ENCODE measurements at places on chromosomes 6 and 20.

- no peak for DNase-seq
Observed at GRCh38 chr20:23200413-23200812, 114.3 kb upstream of the CD93 start.

DNA sequence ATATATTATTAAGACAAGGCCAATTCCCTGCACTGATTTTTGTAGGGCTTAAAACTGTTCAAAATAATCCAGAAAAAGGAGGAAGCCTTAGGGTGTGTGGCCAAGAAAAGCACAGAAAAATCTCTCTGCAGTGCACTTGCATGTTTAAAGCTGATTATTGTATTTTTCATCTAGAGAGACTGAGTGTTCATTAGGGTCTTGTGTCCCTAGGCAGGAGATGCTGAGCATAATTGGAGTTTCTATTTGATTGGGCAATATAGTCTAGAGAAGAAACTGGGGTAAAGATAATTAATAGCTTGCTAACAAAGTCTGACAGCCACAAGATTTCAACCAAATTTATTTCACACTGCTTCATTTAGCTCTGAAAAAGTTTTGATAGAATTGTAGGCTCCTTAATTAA is 2.4 kb downstream of the FLRT3 start:
- no peak for DNase-seq

DNA sequence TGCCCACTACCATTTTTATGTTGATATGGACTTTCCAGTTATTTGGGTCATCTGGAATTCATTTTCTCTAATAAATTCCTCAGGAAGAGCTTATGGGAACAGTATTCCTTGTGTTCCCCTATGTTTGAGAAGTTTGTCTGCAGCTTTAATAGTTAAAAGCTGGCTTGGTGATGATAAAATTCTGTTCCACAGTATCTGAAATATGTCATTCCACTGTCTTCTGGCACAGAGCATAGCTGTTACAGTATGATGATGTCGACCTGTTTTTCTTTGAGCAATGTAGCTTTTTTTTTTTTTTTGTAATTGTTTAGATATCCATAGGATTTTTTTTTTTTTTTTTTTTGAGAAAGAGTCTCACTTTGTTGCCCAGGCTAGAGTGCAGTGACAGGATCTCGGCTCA is 43.2 kb downstream of the NCOA3 start:
- no peak for DNase-seq

GRCh38 chr6:44932651-44933091 is 395.5 kb upstream of the RUNX2 start:
- no peak for DNase-seq

GRCh38 chr6:169169375-169169774 is 84.3 kb downstream of the THBS2 start:
- no peak for DNase-seq

DNA sequence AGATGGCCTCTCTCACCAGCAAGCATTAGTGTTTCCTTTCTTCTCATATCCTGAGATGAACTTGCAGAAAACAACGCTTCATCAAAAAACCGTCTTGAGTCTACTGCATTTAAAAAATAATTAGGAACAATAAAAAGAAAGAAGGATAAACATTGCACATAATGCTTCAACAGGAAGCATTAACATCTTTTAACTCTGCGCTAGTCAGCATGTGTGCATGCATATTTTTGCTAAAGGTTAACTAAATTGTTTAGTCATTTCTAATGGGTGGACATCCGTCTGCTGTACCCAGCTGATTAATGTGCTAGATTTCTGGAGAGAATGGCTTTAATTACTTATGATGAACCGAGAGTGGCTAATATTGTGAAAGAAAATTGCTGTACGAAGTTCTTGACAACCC is 349.3 kb downstream of the SOX4 start:
- DNase-seq = no peak

DNA sequence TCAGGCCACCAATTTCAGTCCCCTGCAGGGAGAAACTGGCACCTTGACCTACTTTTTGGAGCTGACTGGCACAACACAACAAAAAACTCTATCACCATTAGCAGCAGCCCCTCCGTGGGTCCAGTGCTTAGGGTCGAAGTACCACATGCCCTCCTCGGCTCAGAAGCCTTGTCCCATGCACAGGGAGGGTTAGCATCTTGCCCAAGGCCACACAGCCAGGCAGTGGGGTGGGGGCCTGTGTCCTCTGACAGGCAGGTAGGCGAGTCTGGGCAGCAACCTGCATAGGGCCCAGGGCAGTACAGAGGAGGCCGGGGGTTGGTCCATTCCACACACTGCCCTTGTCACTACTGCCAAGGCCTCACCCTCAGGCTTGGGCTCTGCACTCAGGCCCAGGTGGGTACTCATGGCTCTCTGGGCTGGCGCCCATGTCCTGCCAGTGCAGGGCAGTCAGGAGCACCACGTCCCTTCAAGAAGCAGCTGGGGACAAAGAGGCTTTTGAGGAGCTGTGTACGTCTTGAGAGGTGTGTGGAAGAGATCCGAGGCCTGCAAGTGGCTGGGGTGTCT is 53.6 kb downstream of the PYGB start:
- no peak for DNase-seq

DNA sequence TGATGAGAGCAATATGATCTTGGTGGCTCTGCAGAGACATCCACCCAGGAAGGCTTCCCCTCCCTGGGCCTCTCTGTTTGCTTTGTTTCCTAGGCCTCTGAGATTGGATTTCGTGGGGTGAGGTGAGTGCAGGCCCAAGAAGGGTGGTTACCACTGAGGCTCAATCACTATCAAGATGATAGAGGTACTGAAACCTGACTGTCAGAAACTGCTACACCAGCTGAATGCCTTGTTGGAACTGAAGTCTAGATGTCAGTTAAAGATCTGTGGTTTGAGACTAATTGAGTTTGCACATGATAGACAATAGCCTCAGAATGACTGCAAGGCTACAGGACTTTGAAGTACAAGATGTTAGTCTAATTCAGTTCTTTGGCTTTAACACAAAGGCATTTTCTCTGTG is 15.2 kb downstream of the VNN1 start:
- no peak for DNase-seq

DNA sequence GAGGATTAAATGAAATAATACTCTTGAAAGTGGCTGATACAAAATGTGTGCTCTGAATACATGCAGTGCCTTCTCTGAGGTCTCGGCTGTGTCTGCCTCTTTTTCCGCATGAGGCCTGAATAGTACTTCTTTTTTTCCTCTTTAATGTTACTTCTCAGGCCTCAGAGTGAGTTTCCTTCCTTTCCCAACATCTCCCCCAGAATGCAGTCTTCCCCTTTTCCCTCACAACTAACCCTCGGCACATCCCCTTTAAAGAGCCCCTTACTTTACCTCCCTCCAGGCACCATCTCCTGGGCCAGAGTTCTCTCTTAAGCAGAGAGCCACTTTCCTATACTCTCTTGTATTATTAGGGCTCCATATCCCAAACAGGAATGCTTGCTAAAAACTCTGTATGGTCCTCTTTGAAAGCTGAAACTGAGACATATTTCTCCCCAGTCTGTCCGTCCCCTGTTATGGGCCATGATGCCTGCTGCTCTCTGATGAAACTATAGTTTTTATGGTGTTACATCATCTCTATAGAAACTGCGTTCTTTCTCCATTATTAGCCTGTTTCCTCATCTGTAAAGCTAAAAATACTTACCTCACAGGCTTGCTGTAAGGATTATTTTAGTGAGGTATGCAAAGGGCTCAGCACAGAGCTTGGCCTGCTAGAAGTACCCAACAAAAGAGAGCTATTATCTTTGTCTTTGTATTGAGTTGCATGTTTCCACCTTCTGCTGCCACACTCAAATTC is 2.3 kb downstream of the PLAGL2 start:
- DNase-seq = no peak

DNA sequence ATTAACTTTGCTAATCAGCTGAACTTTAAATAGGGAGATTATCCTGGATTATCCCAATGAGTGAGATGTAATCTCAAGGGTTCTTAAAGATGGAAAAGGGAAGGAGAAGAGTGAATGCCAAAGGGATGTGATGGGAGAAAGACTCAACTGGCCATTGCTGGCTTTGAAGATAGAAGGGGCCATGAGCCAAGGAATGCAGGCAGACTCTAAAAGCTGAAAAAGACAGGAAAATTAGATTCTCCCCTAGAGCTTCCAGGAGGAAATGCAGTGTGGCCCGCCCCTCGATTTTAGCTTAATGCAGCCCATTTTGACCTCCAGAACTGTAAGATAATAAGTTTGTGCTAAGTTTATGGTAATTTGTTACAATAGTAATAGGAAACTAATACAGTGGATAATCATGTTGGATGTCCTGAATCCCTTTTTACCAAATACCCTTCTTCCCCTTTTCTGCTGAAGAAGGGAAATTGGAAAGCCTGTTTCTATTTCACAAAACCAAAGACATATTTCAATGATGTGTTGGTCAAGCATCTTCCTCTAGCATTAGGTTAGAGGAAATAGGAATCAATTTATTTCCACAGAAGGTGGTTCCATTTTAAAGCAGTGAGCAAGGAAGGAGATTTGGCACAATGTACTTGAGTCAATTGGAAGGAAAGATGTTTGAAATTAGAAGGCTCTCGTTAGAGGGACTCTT is 3.3 kb upstream of the HDDC2 start:
- no peak for DNase-seq

DNA sequence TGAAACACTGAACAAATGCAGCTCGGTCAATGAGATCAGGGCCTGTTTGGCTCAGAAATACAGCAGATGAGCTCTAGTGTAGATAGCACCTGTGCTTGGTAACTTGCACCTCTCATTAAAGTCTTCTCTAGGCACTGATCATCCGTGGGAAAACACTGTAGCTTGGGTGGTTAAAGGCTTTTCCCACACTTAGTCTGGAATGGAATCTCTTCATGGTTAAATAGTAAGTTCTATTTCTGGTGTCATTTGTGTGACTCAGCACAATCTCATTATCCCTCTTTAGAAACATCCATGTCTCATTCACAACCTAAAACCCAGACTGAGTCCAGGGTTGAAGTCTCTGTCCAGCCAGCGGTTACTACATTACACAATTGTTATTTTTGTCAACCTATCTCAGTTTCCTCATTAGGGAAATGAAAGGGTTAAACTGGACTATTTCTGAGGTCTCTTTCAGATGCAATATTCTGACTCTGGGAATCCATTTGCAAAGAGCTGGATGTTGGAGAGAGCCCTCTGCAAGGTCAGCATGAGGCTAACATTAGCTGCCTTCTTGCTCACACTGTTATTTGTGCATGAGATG is 125.0 kb downstream of the ZDHHC14 start:
- no peak for DNase-seq
